A549 treated with CpdA at 1 μM for 4 hours (cell line): ENCODE measurements at places on chromosomes 7 and 10. TPM values are rescaled to one million over a fixed set of nuclear protein-coding genes. Genes with fewer than 3 reads are reported as not detected.

KIF11 gene
- total RNA-seq = 32.8 to 48.0 TPM (median 35.5 TPM) in 5 replicates

BTBD16 gene
- 0.40 to 0.86 TPM (median 0.52 TPM) in 5 replicates for total RNA-seq

MEIG1 gene
- 0.74 to 1.4 TPM (median 0.98 TPM) in 4 of 5 replicates, not detected in the other for total RNA-seq

ADAM8 gene
- 2.2 to 4.4 TPM (median 3.3 TPM) in 5 replicates for total RNA-seq

PLXDC2 gene
- total RNA-seq = 0.01 to 0.05 TPM (median 0.03 TPM) in 4 of 5 replicates, not detected in the other

ZNF277 gene
- total RNA-seq = 11.2 to 16.5 TPM (median 13.3 TPM) in 5 replicates

CLIP2 gene
- total RNA-seq = 15.3 to 23.4 TPM (median 19.2 TPM) in 5 replicates

SLC29A3 gene
- 11.9 to 15.4 TPM (median 12.9 TPM) in 5 replicates for total RNA-seq

TYW1 gene
- total RNA-seq = 15.3 to 17.4 TPM (median 16.0 TPM) in 5 replicates

CNTNAP2 gene
- 0.03 TPM in 1 of 5 replicates, not detected in the others for total RNA-seq

TEX47 gene
- not detected in 5 replicates for total RNA-seq

MYL10 gene
- not detected in 5 replicates for total RNA-seq

MMD2 gene
- not detected in 5 replicates for total RNA-seq

HMX2 gene
- total RNA-seq = 0.10 to 0.18 TPM (median 0.16 TPM) in 4 of 5 replicates, not detected in the other

ZNF33B gene
- total RNA-seq = 4.9 to 6.7 TPM (median 5.3 TPM) in 5 replicates

LAMTOR4 gene
- 157 to 193 TPM (median 181 TPM) in 5 replicates for total RNA-seq

SPDYE11 gene
- not detected in 5 replicates for total RNA-seq

HOXA3 gene
- total RNA-seq = 5.3 to 13.3 TPM (median 10.6 TPM) in 5 replicates

SORCS1 gene
- not detected in 5 replicates for total RNA-seq

ARMC10 gene
- total RNA-seq = 26.1 to 42.5 TPM (median 40.3 TPM) in 5 replicates

TAF5 gene
- 3.9 to 4.3 TPM (median 4.0 TPM) in 5 replicates for total RNA-seq

OR13A1 gene
- not detected in 5 replicates for total RNA-seq

PROSER2 gene
- total RNA-seq = 32.1 to 41.8 TPM (median 40.9 TPM) in 5 replicates

VAX1 gene
- total RNA-seq = 1.1 to 1.5 TPM (median 1.4 TPM) in 5 replicates

FEZF1 gene
- not detected in 5 replicates for total RNA-seq

CAMK2B gene
- total RNA-seq = 0.11 to 0.57 TPM (median 0.15 TPM) in 5 replicates

PLXNA4 gene
- total RNA-seq = 0.58 to 2.1 TPM (median 1.3 TPM) in 5 replicates

LRGUK gene
- total RNA-seq = 0.16 to 0.76 TPM (median 0.37 TPM) in 5 replicates

DTX2 gene
- 37.7 to 49.2 TPM (median 46.4 TPM) in 5 replicates for total RNA-seq

OR2A25 gene
- total RNA-seq = not detected in 5 replicates

ARHGAP12 gene
- 19.7 to 24.0 TPM (median 20.4 TPM) in 5 replicates for total RNA-seq

SFMBT2 gene
- 10.3 to 14.6 TPM (median 12.2 TPM) in 5 replicates for total RNA-seq

KCNMA1 gene
- 38.6 to 89.6 TPM (median 81.0 TPM) in 5 replicates for total RNA-seq

MRLN gene
- not detected in 5 replicates for total RNA-seq

ANXA7 gene
- total RNA-seq = 108 to 120 TPM (median 115 TPM) in 5 replicates

UCMA gene
- total RNA-seq = not detected in 5 replicates

SNX10 gene
- total RNA-seq = 3.7 to 5.9 TPM (median 4.7 TPM) in 5 replicates

TAS2R4 gene
- 0.06 to 0.26 TPM (median 0.12 TPM) in 5 replicates for total RNA-seq

CDHR1 gene
- total RNA-seq = 0.06 to 0.13 TPM (median 0.10 TPM) in 4 of 5 replicates, not detected in the other
